A549 treated with CORT108297 at 1 μM for 4 hours (cell line): ENCODE measurements at places on chromosomes 2 and 18. TPM values are rescaled to one million over a fixed set of nuclear protein-coding genes. Genes with fewer than 3 reads are reported as not detected.

The ASAP2 gene
- total RNA-seq, result 31.5 to 43.8 TPM (median 38.6 TPM) in 5 replicates

The SCYGR4 gene
- not detected in 5 replicates for total RNA-seq

The SLC11A1 gene
- 0.15 to 0.41 TPM (median 0.28 TPM) in 5 replicates for total RNA-seq

The ZNF396 gene
- 0.52 to 0.90 TPM (median 0.72 TPM) in 5 replicates for total RNA-seq

The ZSWIM2 gene
- total RNA-seq, result not detected in 5 replicates

The SERPINB3 gene
- total RNA-seq, result 0.06 to 0.17 TPM (median 0.08 TPM) in 5 replicates

The SIX3 gene
- total RNA-seq, result 0.36 to 0.58 TPM (median 0.52 TPM) in 5 replicates

The PJVK gene
- 1.1 to 1.5 TPM (median 1.3 TPM) in 5 replicates for total RNA-seq

The PPP1R1C gene
- total RNA-seq, result 1.6 to 2.2 TPM (median 1.8 TPM) in 5 replicates

The AQP12B gene
- not detected in 5 replicates for total RNA-seq

The DLGAP1 gene
- total RNA-seq, result 0.01 to 0.04 TPM in 2 of 5 replicates, not detected in the others
